ENCODE measurements at places on chromosomes 13 and 19.
A peak's percentile ranks its signal among the peaks of the same experiment; 100 is the strongest.

GRCh38 chr19:29566496-29567054, 39.5 kb upstream of the POP4 start:
- no peak for DNase-seq

GRCh38 chr19:5684694-5685430, 4.0 kb downstream of the HSD11B1L start:
- no peak for DNase-seq

DNA sequence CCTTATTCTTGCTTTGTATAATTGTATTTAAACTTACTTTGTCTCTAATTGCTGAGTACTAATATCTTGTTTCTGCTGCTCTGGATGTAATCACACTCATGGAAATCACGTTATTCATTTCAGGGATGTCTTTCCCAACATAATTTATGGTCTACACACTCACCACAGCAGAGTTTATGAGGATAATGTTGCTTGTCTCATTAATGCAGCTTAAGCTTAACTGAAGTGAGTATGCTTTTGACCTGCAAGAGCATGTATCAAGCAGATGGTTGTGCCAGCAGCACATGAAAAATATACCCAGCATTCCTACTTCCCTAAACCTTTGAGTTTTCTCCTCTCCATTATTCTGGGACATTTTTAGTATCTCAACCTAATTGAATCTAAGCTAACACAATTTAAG, 1080.9 kb downstream of the SLITRK5 start:
- DNase-seq: no peak

GRCh38 chr19:43380771-43381386, 27.4 kb downstream of the CD177 start:
- no peak for DNase-seq

GRCh38 chr19:39515551-39516191, 732 bp downstream of the SELENOV start:
- peak; percentile 47 for DNase-seq

GRCh38 chr13:20431080-20431479, 94.6 kb downstream of the CRYL1 start:
- no peak for DNase-seq

- no peak for DNase-seq
These were observed 2.6 kb upstream of the CARD8 start for GRCh38 chr19:48258350-48258749.

DNA sequence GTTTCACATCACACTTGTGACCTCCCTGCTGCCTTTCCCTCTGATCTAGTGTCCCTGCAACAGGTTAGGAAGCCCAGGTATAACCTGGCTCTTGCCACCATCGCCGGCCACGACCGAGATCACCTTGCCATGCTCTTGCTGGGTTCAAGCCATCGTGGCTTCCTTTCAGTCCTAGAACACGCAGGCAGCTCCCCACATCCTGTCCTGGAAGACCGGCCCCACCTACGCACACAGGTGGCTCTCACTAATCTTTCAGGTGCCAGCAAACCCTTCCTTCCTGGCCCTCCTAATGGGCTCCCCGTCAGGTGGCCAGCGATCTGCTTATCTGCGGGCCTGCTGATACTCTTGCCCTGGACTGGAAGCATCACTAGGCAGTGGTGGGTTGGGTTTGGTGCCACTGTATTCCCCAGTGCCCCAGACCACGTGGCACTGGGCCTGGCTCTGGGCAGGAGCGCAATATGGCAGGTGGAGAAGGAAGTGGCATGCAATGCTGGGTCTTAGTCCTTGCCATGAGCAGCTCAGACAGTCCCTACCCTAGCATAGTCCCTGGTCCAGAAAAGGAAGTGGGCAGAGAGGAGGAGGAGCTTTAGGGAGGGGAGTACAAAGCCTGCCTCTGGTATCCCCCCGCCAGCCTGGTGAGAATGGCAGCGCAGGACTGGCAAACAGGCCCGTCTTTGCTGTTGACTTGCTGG, 11.8 kb downstream of the PPP1R37 start:
- no peak for DNase-seq

- DNase-seq: no peak
These were observed 262.3 kb downstream of the POU4F1 start for GRCh38 chr13:78341032-78341431.

DNA sequence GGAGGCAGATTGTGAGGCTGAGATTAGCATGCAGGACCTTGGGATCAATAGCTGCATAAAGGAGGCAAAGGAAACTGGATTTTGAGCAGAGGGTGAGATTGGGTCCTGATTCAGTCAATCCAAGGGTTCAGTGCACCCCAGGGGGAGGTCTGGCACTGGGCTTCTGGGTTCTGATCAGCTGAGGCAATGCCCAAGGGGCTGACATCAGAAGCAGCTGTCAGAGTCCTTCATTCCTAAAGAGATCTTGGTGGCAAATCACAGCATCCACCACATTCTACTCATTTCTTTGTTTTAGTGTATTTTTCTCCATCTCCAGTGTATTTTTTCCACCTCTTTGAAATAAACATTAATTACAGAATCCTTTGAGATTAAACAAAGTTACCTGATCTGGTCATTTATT, 5.4 kb upstream of the LYPD5 start:
- no peak for DNase-seq
